ENCODE measurements at places on chromosomes 3 and 15.

GRCh38 chr3:106303766-106304165 lies 435.0 kb upstream of the CBLB start:
- no peak for DNase-seq

- no peak for DNase-seq
These were observed 50.7 kb upstream of the INSYN1 start for GRCh38 chr15:73803806-73804205.

- DNase-seq = peak; percentile 93
These were observed 96.5 kb upstream of the PRICKLE2 start for GRCh38 chr3:64321747-64322146.

- DNase-seq = no peak
These were observed 31.5 kb downstream of the CNTN3 start for GRCh38 chr3:74582982-74583381.

GRCh38 chr15:64521726-64522164 lies 61.4 kb downstream of the ZNF609 start:
- peak; percentile 55 for DNase-seq

GRCh38 chr15:92951800-92952457 lies 51.8 kb downstream of the CHD2 start:
- DNase-seq = no peak

GRCh38 chr3:15180042-15180611 lies 25.9 kb upstream of the CAPN7 start:
- DNase-seq = no peak

GRCh38 chr15:31352339-31352751 lies 25.7 kb downstream of the KLF13 start:
- DNase-seq = no peak

DNA sequence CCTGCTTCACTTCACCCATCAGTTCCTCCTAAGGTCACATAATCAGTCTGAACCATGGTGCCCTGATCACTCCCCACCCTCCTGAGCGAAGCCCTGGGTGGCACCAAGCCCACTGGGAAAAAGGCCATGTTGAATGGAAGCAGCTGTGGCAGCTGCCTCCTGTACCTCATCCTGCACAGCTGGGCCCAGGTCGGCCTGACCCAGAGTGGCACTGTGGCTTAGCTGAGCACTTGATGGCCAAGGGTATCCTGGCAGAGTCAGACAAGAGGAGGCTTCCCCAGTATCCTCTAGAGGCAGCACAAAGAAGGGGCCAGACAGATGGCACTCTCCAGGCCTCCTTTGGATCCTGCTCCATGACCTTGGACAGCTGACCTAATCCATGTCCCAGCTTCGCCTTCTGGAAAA lies 68.4 kb downstream of the TLE3 start:
- DNase-seq = no peak

- DNase-seq = no peak
These were observed 303.8 kb upstream of the NECTIN3 start for GRCh38 chr3:110767838-110768237.

- peak; percentile 90 for DNase-seq
These were observed 9.6 kb upstream of the RASA2 start for GRCh38 chr3:141477224-141477623.

GRCh38 chr3:177279118-177279815 lies 82.0 kb upstream of the TBL1XR1 start:
- peak; percentile 20 for DNase-seq

- no peak for DNase-seq
These were observed 117.7 kb downstream of the DNAJB8 start for GRCh38 chr3:128348805-128349531.

GRCh38 chr3:112846764-112847163 lies at the start of gene CD200R1L:
Gene CD200R1L (minus strand): TSS chr3:112846864. CDS start chr3:112829367, 17,497 bp downstream.
- DNase-seq = no peak

GRCh38 chr3:10004506-10004905 lies 17.9 kb upstream of the EMC3 start:
- no peak for DNase-seq

- DNase-seq = peak; percentile 8
These were observed 1138.4 kb downstream of the SI start for GRCh38 chr3:163939926-163940325.

GRCh38 chr3:125136966-125137357 lies 75.6 kb downstream of the SLC12A8 start:
- no peak for DNase-seq

GRCh38 chr3:67094774-67095173 lies 96.7 kb downstream of the KBTBD8 start:
- no peak for DNase-seq

DNA sequence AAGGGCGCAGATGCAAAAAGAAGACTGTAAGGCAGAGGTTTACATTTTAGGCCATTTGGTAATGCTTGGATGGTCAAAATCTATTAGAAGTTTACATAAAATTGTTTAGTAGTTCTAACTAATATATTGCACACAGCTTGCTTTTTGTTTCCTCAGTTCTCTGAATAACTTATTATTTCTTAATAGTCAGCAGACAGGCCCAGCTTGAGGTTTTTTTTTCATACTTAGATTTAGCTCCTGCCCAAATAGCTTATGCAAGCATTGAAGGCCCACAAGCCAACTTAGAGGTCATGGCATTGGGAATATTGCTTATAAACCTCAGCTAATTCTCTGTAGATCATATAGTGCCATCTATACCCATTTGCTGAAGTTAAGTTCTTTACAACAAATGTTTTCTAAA lies 172.5 kb downstream of the RAP2B start:
- DNase-seq = no peak

- DNase-seq = no peak
These were observed 242.6 kb upstream of the TPRG1 start for GRCh38 chr3:188929137-188929536.

- DNase-seq = no peak
These were observed 24.1 kb upstream of the BBX start for GRCh38 chr3:107498646-107499045.

GRCh38 chr3:129442947-129443346 lies 2.9 kb downstream of the IFT122 start:
- no peak for DNase-seq

DNA sequence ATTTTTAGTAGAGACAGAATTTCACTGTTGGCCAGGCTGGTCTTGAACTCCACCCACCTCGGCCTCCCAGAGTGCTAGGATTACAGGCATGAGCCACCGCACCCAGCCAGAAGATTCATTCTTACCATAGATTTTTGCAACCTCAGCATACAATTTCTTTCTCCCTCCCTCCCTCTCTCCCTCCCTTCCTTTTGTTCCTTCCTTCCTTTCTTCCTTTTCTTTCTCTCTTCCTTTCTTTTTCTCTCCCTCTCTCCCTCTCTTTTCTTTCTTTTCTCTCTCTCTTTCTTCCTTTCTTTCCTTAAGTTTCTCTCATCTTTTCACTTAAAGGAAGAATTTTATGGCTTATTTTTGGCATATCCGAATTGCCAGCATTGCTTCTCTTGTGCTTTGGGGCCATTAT lies 58.0 kb downstream of the PRKAR2A start:
- DNase-seq = no peak

DNA sequence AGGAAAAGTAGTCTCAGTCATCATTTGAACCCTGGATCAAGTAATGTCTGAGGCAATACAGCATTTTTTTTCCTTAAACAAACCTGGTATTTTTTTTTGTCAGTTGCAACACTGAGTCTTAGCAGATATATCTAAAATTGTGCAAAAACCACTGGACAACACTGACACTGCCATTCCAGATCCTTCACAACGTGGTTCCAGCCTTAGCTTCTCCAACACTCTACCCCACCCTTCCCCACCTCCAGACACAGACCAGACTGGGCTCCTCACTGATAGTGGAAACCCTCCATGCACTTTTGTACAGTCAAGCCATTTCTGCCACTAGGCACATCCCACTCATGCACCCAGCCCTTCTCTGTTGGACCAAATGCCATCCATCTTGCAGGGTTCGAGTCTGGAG lies 199.6 kb upstream of the CTNNB1 start:
- no peak for DNase-seq

- no peak for DNase-seq
These were observed 6.9 kb downstream of the MAP1A start for GRCh38 chr15:43524254-43524845.

DNA sequence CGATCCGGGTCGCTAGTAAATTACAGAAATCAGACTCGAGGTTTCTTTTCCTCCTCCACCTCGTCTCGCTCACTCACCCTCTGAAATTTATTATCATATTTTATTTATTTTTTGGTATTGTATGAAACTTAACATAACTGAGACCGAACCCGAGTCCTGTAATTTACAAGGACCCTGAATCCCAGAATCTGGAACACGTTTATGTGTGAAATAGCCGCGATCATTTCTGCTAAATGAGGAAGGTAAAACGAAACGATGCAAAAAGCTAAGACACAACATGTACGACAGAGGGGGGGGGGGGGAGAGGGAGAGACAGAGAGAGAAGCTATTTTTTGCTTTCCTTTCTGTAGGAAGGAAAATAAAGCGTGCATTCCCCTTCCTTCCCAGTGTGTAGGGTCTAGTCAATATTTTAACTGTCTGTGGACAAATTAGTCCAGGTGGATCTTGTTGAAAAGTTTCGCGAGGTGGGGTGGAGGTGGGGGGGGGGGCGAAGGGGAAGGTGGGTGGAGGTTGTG lies 1.6 kb downstream of the BBX start:
- peak; percentile 22 for DNase-seq

GRCh38 chr3:176961916-176962315 lies 235.4 kb downstream of the TBL1XR1 start:
- peak; percentile 36 for DNase-seq

DNA sequence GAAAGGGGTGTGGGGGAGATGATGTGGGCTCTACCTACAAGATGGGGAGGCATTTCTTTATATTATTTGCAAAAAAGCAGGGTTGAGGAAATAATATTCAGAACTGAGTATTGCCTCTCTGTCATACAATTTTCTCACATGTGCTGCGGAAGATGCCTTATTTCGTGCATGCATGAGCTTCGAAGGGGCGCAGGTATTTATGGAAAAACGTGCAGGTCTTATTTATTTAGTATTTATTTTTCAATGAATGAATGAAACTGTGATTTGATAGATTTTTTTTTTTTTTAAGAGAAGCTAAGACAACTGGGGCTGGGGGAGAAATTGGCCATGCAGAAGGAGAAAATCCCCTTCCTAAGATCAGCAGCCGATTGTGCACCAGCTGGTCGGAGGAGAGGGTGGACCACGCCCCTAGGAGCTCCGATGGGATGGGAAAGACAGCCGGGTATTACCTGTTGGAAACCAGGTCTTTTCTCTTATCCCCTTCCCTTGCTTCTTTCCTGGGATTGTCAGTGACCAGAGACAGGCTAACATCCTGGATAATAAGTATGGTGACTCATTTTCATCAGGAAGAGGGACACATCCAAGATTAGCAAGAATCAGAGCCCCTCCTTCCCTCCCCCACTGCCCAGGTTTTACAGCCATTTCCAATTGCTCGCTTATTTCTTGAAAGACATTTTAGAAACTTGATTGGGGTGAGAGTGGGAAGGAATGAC lies 875 bp downstream of the GAP43 start:
- no peak for DNase-seq

DNA sequence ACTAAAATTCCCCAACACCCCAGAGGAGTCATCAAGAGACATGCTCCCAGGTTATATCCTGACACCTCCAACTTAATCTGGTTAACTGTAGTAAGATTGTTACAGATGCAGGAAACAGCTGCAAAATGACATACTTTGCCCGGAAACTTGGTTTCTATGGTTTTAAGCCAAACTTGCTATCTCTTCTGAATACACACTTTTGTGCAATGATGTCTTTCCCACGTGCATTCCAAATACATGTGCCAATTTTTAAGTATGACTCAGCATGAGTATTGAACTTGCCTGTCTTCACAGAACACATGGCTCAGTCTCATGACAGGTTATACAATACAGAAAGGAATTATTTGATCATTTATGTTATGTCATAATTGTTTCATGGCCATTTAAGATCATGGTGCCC lies 207.0 kb upstream of the DCBLD2 start:
- peak; percentile 96 for DNase-seq

GRCh38 chr3:149332227-149332765 lies 1.1 kb downstream of the TM4SF18 start:
- DNase-seq = no peak

DNA sequence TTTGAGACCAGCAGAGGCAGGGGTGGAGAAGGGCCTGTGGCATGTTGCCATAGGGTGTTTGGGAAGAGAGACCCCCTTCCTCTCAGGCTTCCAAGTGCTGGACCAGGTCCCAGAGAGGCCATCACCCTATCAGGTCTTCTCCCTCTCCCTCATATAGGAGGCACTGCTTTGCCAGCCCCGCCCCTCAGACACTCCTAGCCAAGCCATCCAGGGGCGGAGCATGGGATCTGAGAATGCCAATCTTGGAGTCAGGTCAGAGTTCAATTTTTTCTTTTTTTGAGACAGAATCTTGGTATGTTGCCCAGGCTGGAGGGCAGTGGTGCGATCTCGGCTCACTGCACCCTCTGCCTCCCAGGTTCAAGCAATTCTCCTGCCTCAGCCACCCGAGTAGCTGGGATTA lies 32.7 kb downstream of the CRABP1 start:
- DNase-seq = no peak

- no peak for DNase-seq
These were observed 82.9 kb upstream of the THBS1 start for GRCh38 chr15:39497759-39498565.

- no peak for DNase-seq
These were observed 124.9 kb downstream of the DNAJB8 start for GRCh38 chr3:128341659-128342395.

DNA sequence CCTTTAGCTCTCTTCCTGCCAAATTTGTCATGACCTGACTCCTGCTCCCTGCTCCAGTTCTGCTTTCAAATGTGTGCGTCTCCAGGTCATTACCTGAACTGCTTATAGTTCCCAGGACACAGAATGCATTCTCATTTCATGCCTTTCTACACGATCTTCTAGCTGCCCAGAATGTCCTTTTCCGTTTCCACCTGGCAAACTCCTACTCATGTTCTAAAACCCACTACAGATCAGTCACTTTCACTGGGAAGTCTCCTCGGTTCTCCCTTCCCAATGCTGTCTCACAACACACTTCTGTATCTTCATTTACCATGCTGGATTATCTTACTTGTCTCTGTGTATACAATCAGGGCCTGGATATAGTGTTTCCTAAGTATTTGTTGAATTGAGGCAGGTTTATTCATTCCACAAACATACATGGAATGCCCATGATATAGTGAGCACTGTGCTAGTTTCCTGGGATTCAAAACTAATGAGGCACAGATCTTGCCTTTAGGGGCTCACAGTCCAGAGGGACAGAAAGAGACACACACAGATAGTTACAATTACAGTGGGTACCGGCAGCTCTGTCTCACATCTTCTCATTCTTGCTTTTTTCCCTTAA lies 1.6 kb upstream of the NOX5 start:
- no peak for DNase-seq
